ENCODE measurements at places on chromosomes 3 and 15.

- DNase-seq, result no peak
Observed at GRCh38 chr3:168457954-168458539, 362.3 kb upstream of the GOLIM4 start.

DNA sequence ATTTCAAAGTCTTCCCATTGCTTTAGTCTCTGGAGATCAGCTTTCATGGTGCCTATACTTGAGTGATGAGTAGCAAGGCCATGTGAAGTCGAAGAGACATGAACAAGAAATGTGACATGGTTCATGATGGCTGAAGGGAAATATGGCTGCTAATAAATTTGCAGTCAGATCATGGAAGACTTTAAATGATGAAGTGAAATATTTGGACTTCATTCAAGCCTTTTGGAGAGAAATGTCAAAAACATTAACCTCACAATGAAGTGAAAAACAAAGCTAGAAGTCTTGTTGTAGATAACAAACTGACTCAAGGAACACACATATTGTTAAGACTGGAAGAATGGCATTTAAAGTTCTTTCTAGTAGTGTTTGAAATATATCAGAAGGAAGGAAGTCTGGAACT lies 120.3 kb upstream of the CCDC54 start:
- no peak for DNase-seq

DNA sequence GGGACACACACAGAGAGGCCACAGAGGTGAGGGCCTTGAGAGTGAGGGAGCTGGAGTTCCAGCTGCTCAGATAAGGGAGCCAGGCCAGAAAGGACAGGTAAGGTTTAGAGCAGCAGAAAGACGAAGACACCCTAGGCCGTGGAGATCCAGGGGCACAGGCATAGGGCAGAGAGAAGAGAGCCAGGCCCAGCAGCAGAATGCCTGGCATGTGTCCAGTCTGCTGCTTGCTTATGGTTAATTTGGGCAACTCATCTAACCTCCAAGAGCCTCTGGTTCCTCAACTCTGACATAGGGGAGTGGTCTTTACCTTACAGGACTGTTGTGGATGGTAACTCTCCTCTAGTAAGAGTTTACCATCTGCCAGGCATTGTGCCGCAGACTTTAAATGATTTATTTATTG lies 35.9 kb downstream of the STARD5 start:
- no peak for DNase-seq

DNA sequence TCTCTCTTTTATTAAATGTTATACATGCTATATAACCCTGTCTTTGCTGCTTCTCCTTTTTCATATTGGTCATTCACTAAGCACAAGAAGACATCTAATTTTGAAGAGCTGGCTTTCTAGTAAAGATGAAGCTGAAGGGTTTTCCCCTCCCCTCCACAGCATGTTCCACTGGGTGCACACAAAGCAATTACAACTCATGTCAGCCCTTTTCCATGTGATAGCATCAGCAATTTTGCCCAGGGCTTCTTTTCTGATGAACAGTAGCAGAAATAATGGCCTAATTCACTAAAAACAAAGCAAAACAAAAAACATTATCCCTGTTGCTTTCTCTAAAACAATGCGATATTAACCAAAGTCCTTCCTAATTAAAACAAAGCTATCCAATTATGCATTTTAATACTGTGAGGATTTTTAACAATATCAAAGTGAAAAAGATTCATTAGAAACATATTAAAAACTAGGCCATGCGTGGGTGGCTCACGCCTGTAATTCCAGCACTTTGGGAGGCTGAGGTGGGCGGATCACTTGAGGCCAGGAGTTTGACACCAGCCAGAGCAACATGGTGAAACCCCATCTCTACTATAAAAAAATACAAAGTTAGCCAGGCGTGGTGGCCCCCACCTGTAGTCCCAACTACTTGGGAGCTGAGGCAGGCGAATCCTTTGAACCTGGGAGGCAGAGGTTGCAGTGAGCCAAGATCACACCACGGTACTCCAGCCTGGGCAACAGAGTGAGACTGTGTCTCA lies 12.2 kb upstream of the PIK3R4 start:
- no peak for DNase-seq

GRCh38 chr3:122627301-122627700 lies 49.9 kb downstream of the PARP15 start:
- DNase-seq, result no peak

DNA sequence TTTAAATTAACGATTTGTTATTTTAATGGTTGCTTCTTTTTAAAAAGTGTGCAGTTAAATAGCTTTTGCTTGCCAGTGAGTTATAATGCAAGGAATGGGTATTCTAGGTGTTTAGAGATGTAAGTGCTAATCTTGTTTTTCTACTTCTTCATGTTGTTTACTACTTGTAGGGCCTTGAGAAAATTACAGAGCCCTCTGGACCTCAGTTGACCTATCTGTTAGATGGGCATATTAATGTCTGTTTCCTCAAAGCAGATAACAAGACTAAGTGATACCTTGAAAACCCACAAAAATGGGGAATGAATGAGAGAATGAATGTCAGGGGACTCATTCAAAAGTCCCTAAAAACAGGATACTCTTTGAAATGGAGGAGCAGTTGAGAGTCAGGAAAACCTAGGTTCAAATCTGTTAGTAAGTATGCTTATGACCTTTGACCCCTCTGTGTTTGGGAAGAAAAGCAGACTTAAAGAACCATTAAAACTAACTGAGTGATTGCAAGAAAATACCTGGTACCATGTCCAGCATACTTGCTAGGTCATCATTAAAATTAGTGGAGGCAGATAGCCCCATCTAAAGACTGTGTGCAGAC lies 419.5 kb downstream of the EDEM1 start:
- no peak for DNase-seq

DNA sequence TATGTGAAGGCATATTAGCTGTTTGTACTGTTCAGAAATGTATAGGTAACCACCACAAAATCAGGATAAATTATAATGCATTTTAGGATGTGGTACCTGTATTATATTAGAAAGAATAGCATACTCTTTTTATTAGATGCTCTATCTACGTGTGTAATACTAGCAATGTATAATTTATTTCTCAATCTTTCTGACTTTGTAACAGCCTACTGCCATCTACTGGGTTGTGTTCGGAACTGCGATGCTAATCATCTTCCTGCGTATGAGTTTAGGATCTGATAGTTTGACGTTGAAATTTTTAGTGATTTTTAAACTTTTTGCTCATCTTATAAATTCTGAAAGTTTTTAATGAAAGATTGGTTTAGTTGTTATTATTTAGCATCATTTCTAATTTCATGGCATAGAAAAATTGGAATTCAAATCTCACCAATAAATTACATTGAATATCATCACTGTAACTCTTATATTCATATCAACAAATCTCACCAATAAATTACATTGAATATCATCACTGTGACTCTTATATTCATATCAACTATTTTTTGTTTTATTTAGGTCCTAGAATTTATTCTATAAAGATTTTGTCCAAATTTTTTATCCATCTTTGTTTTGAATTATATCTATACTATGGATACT lies 322.7 kb upstream of the ZNF717 start:
- no peak for DNase-seq

DNA sequence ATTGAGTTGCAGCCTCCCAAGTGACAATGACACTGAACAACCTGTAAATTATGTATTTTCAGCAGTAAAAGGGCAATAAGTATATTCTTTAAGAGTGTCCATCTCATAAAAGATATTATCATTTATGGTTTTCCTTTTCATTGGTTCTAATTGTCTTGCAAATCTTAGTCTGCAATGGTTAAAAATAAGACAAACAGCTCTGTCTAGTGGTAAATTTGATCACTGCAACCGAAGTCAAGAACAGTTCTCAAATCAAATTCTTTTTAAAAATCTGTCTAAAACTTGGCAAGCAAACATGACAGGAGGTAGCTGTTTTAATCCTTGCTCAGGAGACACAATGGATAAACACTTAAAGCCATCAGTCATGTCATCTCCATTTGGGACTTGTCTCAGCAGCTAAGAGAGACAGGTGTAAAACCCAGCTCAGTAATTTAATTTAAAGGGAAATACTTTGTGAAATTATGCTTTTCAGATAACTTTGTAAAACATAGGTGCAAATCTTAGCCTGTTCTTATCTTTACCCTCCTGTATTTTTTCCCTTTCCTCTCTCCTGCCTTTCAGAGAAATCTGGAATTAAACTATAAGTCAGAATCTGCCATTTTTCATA lies 150.3 kb upstream of the ARHGEF26 start:
- DNase-seq, result no peak

DNA sequence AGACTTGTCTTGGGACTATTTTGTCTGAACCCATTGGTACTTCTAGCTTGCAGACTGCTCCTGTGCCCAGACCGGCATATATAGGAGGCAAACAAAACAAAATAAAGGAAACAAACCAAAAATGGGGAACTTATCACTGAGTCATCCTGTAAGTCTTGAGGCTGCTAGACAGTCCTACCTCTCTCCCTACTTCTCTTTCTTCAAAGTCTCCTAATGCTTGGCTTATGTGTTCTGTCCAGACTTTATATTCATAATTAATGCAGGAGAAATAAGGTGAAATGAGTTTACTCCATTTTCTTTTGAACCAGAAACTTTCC lies 266.2 kb downstream of the ZNF385D start:
- no peak for DNase-seq

- DNase-seq, result no peak
Observed at GRCh38 chr3:36511791-36512486, 131.6 kb downstream of the STAC start.

GRCh38 chr15:67839499-67839928 lies 331 bp downstream of the RNU6-1 start:
- no peak for DNase-seq

All from NCI-H2029 (cell line).